ENCODE measurements at places on chromosomes 12 and 14. TPM values are rescaled to one million over a fixed set of nuclear protein-coding genes. Genes with fewer than 3 reads are reported as not detected.

The NELL2 gene
- total RNA-seq: 43.5 TPM

The TMEM132D gene
- not detected for total RNA-seq

The ERBB3 gene
- total RNA-seq: 0.82 TPM

The OR6C4 gene
- total RNA-seq: not detected

The SRGAP1 gene
- total RNA-seq: 0.12 TPM

The CATSPERB gene
- 0.65 TPM for total RNA-seq

The SLCO1B3 gene
- not detected for total RNA-seq

The MYH6 gene
- 0.05 TPM for total RNA-seq

The GNB3 gene
- total RNA-seq: 0.78 TPM
